ENCODE measurements at places on chromosomes 13 and 19.
A peak's percentile ranks its signal among the peaks of the same experiment; 100 is the strongest.

GRCh38 chr13:60318186-60318585 lies 78.8 kb upstream of the TDRD3 start:
- DNase-seq = no peak

DNA sequence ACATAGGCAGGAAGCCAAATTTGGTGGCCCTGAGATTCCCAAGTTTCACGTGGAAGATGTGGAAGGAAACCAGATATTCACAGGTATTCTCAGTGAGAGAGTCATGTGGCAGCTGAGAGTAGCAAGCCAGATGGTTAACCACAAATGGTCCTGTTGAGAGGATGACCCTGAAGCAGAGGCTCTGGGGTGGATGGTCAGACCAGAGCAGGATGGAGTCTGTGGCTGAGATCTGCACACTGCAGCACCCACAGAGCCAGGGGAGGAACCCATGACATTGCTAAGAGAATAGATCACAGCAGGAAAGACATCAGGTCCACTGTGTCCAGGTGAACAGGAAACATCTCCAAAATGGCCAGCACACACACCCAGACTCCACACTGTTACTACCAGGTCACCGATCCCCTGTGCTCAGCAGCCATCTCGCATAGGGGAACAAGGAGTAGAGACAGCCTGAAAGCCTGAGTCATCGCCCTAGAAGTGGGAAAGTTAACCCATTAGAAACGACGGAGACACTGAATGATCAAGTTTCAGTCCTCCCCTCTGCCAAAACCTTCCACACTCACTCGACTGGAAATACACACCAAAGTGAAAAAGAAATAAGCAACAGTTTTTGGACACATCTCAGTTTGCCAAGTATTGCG lies 160.0 kb downstream of the RBM26 start:
- no peak for DNase-seq

- DNase-seq = no peak
These were observed 97.4 kb downstream of the ATP8A2 start for GRCh38 chr13:25469169-25469525.

DNA sequence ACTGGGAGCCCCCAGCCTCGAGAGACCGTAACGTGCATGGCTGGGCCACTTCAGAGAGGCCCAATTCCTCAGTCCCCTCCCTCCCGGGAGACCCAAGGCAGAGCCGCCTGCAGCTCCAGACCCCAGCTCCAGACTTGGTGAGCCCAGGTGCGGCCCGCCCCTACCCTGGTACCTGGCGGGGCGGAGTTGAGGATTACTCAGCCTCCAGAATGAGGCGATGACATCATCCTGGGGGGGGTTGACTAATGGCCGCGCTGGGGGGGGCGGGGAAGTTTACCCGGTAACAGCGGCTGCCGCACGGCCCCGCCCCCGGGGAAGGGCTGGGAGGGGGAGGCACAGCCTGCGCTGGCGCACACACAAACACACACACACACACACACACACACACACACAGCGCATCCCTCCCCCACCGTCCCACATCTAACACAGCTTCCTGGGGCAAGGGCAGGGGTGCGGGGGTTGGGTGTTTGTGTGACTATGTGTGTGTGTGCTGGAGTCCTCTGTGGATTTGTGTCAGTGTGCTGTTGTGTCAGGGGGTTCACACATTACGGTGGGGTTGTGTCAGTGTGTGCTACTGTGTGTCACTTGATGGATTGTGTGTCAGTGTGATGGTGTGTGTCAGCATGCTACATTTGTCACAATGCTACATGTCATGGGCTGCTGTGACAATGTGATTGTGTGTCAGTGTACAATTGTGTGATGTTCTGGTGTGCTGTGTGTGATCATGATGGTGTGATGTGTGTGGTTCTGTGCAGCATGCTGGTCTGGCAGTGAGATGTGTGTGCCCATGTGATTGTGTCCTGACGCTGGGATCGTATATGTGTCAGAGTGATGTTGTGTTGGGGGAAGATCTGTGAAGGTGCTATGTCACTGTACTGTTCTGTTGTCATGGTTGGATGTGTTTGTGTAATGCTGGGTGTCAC lies 10.3 kb upstream of the BBC3 start:
- DNase-seq = no peak

DNA sequence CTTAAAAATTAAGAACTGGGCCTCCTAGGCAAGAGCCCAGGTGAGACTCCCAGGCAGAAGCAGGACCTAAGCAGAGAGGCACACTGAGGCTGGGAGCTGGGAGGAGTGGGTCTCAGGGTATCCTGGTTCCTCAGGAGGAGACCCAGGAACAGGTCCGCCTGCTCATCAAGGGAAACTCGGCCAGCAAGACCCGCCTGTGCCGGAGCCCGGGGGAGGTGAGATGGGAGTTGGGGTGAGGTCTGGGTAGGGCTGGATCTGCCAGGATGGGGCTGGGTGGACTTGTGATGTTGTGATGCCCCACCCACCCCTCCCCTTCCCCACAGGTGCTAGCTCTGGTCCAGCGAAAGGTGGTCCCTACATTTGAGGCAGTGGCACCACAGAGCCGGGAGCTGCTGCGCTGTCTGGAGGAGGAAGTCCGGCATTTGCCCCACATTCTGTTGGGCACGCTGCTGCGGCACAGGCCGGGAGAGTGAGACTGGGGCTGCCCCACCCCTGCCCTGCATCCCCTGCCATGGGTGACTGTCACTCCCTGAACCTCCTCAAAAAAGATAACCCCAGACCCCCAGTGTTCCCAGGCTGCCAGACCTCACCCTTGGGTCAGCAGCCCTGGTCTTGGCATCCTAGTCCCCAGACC lies 6.9 kb downstream of the HAUS5 start:
- no peak for DNase-seq

DNA sequence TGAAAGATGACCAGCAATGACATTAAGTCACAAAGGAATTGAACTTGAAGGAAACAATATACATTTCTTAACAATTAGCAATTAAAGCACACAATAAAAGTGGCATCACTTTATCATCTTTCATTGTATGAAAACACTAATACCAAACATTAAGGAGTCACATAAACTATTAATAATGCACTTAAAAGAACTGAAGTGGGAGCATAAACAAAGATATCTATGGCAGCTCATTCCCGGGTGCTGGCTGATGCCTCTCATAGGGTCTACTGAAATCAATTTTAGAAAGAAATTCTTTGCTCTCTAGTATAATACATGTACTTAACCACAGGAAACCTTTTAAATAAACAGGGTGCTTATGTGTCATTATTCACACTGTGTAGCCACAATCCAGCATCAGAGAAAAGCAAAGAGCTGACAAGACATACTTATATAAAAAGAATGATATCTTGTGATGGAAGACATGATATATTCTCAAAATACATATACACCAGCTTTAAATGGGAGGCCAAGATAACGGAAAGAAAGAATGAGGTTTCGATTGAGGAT lies 1207.8 kb downstream of the EFNB2 start:
- peak; percentile 10 for DNase-seq

DNA sequence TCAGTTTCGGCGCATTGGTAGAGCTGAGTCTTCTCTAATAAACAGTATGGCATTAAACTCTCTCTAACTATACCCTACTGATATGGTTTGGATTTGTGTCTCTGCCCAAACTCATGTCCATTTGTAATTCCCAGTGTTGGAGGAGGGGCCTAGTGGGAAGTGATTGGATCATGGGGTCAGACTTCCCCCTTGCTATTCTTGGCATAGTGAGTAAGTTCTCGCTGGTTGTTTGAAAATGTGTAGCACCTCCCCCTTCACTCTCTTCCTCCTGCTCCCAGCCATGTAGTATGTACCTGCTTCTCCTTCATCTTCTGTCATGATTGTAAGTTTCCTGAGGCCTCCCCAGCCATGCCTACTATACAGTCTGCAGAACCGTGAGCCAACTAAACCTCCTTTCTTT lies 682.7 kb upstream of the ARGLU1 start:
- no peak for DNase-seq

- no peak for DNase-seq
These were observed 11.3 kb upstream of the IGSF23 start for GRCh38 chr19:44602081-44602480.

GRCh38 chr13:26914148-26914547 lies 153.6 kb upstream of the GPR12 start:
- DNase-seq = no peak

All from NCI-H2081 treated with DMSO at 0.1 percent for 48 hours (cell line).